ENCODE measurements at places on chromosomes 7 and 10. TPM values are rescaled to one million over a fixed set of nuclear protein-coding genes. Genes with fewer than 3 reads are reported as not detected.

GRCh38 chr10:50469778-50470193, 154.0 kb downstream of the SGMS1 start:
- DNase-seq, result no peak

GRCh38 chr7:99073839-99074446, 70.0 kb downstream of the SMURF1 start:
- DNase-seq, result no peak

- no peak for DNase-seq
These were observed 27.4 kb downstream of the MRPL32 start for GRCh38 chr7:42959549-42959948.

DNA sequence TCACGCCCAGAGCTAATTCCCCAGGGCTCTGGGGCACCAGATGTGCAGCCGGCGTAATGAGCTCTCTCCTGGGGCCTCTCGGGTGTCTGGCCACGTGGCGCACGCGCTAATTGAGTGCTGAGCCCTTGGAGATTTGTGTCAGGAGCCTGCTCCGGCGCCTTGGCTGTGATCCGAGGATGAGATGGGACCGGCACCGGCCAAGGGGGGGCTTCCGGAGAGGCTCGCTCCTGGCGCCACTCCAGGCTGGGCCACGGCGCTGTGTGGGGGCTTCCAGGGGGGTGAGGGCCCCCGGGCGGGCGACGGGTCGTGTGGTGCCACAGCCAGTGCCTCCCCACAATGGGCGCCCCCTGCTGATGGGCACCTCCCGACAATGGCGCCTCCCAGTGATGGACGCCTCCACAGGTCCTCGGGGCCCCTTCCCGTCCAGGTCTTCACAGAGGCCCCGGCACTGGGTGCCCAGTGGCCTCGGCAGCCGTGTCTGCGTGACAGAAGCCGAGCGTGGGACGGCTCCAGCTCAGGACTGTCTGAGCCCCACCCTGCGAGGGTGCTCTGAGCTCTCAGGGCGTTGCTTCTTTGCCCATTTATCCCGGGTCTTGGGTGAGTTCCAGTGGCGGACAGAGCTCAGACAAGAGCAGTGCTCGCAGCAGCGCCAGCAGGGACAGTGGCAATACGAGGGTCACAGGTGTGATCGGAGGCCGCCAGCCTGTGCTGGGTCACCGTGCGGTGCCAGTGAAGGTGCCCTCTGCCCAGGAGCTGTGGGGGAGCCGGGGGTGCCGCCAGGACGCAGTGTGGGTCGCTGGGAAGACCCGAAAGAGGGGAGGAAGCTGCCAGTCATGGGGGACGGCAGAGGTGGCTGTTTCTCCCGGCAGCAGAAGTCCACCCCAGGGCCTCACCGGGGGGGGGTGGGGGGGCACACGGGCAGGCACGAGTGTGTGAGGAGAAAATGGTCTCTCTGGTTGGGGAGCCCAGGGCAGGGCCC, 8.2 kb upstream of the NKX6-2 start:
- DNase-seq, result no peak

- DNase-seq, result no peak
These were observed 124.5 kb downstream of the POU6F2 start for GRCh38 chr7:39102234-39102633.

DNA sequence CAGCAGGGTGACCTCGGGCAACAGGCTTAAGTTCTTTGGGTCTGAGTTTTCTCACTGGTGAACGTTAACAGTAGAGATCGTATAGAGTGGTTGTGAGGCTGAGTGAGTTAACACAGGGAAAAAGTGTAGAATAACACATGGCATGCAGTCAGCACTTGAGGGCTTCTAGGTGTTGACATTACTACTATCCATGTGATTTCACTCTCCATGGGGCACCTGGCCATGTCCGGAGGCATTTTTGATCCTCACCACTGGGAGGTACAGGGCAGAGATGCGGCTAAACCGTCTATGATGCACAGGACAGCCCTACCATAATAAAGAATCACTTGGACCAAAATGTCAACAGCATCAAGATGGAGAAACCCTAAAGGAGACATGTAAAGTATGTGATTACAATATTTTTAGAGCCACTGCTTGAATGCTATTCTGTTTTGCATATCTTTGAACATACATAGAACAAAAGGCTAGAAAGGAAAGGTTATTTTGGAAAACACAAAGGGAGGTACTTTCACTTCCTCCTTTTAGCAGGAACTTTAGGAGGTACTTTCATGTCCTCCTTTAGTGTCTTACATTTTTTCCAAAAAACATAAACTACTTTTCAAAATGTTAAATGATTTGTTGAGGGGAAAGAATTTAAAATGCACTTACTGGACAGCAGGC, 44.3 kb downstream of the NOD1 start:
- no peak for DNase-seq

GRCh38 chr10:62249957-62250356, 18.7 kb downstream of the RTKN2 start:
- no peak for DNase-seq

DNA sequence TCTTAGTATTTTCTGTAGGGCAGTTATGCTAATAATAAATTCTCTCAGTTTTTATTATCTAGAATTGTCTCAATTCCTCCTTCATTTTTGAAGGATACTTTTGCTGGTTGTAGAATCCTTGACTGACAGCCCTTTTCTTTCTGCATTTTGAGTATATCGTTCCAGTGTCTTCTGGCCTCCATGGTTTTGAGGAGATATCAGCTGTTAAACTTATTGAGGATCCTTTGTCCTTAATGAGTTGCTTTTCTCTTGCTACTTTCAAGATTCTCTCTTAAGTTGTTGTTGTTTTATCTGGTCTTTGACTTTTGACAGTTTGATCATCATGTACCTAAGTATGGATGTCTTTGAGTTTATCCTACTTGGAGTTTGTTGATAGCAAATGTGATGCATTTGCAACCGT, 8.9 kb upstream of the GJC3 start:
- DNase-seq, result no peak

GRCh38 chr10:117610321-117610720, 67.8 kb downstream of the EMX2 start:
- no peak for DNase-seq

DNA sequence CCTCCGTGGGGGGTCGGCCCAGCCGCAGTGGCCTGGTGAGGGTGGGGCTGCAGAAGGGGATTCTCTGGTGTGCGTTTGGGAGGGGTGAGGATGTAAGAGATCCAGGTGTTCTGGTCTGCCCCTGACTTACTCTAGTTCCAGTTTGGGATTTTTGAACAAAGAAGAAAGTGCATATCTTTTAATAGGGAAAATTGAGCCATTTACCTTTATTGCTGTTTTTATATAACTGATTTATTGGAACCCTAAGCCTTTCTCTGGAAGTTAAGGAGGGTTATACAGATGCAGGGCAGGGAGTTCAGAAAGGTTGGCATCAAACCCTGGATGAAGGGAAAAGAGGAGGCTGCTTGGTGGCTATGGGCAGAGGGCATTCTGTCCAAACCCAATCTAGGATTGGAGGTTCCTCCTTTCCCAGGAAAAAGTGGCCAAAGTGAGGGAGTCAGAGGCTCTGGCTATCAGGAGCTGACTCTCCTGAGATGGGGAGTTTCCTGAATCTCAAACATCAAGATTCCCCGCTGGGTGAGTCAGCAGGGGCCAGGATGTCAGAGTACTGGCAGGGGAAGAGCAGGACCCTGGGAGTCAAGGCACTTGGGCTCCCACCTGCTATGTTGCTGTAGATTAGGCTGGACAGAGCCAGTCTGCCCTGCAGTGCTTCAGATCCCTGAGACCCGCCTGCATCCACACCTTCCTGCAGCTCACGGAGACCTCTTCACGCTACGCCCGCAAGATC, 67.5 kb downstream of the CLIP2 start:
- DNase-seq, result no peak

- no peak for DNase-seq
These were observed 711.8 kb downstream of the KCNMA1 start for GRCh38 chr10:76925636-76926405.

GRCh38 chr10:11161910-11162309, 144.2 kb downstream of the CELF2 start:
- no peak for DNase-seq

- no peak for DNase-seq
These were observed 87.3 kb upstream of the TOMM7 start for GRCh38 chr7:22909917-22910316.

- DNase-seq, result no peak
These were observed 412 bp downstream of the PIP4K2A start for GRCh38 chr10:22713853-22714478.

GRCh38 chr10:103778358-103779139, 76.8 kb downstream of the SH3PXD2A start:
- no peak for DNase-seq

GRCh38 chr7:77246026-77246640, 46.5 kb upstream of the FGL2 start:
- no peak for DNase-seq

DNA sequence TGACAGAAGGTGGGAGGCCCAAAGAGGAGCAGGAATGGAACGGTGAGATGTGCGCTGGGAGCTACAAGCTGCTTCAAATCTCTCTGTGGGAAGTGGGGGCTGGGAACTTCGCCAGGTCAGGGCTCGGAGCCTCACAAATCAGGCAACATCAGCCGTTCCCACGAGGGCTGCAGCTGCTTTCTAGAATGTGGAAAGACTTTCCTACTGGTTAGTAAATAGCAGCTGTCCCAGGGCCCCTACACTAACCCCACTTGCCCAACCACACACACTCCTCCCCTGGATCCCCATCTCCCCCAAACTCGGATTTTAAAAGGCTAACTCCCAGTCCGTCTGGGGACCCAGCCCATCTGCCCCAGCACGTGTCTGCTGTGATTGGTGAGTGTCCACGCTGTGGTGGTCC, 40.6 kb upstream of the PITRM1 start:
- no peak for DNase-seq

DNA sequence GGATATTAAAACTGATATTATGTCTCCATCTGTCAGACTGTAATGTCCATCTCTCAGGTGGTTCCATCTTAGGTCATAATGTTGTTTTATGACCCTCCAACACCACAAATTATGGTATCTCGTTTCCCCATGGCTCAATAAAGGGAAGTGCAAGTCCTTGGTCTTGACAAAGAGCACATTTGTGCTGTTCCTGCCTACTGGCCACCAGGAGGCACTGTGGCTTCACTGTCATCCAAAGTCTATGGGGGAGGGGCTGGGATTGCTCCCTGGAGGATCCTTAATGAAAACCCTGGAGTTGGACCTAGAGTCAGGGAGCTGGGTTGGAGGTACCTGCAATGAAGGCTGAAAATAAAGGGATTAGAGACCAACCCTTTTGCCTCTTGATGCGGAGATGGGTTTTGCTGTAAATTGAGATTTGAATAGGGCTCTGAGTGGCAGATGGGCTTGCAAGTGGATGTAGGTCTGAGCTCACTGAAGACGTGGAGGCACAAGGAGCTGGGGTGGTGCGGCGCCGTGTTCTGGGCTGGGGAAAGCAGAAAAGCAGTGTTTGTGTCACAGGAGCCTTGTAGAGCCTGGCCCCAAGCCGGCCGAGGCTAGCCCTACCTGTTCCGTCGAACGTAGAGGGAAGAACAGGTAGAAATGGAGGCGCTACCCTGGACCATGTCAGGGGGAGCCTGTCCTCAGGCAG, 180.5 kb upstream of the PRSS58 start:
- no peak for DNase-seq

DNA sequence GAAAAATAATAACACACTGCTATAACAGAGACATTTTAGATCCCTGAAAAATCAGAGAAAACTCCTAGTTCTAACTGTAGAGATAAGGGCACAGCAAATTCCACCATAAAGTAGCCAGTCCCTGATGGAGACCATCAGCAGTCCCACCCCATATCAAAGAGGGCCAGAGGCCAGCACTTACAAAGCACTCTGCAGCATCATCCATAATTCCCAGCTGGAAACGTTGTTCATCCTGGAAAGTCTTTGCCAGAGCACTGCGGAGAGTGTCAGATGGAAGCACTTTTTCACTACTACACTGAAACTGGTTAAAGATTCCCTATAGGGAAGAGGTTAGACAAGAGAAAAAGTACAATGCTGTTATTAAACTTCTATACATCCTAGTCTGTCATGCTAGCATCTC, 45.8 kb downstream of the USP54 start:
- DNase-seq, result no peak

DNA sequence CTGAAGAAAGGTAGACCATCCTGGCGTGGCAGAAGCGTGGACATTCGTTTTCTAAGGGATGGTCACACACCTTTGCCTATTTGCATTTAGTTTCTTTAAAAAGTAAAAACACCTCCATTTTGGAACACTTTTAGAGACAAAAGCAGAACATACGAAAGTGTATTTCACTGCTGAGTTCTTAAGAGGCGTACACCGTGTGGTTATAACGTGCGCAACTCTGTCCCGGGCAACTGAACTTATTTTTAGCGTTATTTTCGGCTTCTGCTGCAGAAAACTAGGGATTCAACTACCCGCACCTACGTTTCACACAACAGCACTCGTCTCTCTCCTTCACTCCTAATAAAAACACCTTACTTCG, 557 bp upstream of the LSM8 start:
- peak; percentile 31 for DNase-seq

DNA sequence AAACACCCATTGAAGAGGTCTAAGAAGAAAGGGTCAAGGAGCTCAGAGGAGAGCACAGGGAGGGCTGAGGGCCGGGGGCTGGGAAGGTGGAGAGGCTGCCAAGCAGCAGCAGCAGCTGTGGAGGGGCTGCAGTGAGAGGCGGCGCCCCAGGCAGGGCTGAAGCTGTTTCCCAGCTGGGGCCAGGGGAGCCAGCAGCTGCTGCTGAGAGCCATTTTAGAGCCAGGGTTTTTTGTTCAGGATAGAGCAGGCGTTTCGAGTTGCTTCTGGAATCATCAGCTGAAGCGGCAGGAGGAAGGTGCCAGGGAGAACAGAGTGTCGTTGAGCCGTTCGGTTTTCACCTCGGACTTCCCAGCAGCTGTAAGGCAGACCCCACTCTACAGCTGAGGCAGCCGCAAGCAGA, 62.7 kb downstream of the LANCL2 start:
- DNase-seq, result no peak

ADAM8 gene
- 1.3 TPM for polyA plus RNA-seq

OR2A5 gene
- polyA plus RNA-seq, result 0.08 TPM

TRIM73 gene
- 3.3 TPM for polyA plus RNA-seq

TCAF2 gene
- polyA plus RNA-seq, result 2.5 TPM

ENTPD1 gene
- 23.5 TPM for polyA plus RNA-seq

PGAM2 gene
- 2.9 TPM for polyA plus RNA-seq

SLC39A12 gene
- polyA plus RNA-seq, result not detected

UROS gene
- polyA plus RNA-seq, result 65.8 TPM

UCN3 gene
- 2.9 TPM for polyA plus RNA-seq

WDR86 gene
- 21.1 TPM for polyA plus RNA-seq

TNPO3 gene
- polyA plus RNA-seq, result 46.4 TPM

MYH16 gene
- 0.21 TPM for polyA plus RNA-seq

SPAM1 gene
- not detected for polyA plus RNA-seq

GPR146 gene
- 4.5 TPM for polyA plus RNA-seq
